ENCODE measurements at places on chromosomes 2 and 18.

DNA sequence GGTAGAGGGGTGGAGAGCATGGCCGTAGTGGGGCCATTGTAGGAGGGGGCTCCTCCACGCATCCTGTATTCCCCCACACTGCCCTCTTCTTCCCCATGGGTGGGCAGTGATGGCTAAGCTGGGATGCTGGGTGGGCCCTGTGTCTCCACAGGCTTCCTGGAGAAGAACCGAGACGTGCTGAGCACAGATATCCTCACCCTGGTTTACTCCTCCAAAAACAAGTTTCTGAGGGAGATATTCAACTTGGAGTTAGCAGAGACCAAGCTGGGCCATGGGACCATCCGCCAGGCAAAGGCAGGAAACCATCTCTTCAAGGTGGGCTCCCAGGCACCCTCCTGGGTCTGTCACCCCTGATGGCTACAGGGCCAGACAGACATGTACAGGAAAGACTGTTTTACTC lies 52.8 kb downstream of the MYO7B start:
- DNase-seq: no peak

- DNase-seq: no peak
These were observed 56.4 kb downstream of the CRIM1 start for GRCh38 chr2:36411962-36412444.

DNA sequence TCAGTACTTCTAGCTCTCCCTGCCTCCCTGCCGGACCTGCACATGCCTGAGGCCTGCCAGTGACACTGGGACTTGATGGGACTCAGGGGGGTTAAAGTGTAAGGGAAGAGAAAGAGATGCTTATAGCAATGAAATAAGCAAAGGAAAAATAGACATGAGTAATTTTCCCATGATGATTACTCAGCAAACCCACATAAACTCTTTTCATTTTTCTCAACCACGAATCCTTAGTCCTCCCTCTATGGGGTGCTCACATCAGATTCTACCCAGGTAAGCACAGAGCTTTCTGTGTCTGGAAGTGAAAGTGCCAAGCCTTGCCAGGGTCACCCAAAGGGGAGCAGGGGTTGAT lies 44.8 kb upstream of the ANKRD62 start:
- no peak for DNase-seq

GRCh38 chr2:65431421-65432226 lies 775 bp downstream of the SPRED2 start:
- no peak for DNase-seq

DNA sequence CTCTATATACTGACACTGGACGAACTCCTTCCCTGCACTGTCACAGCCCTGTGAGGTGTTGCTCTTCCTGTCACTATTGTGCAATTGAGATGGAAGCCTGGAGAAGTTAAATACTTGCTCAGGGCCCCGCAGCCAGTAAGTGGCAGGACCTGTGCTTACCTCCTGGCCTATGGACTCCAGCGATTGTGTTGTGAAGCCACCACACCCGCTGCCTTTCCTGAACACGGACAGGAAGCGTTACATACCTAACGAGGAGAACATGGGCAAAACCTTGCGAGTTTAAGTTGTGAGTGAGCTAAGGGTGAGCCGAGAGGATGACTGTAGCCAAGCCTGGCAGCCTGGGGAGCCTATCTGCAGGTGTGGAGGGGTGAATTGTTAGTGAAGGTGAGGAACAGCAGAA lies 26.1 kb downstream of the RAB31 start:
- no peak for DNase-seq

GRCh38 chr2:27003007-27003406 lies 29.8 kb upstream of the TMEM214 start:
- no peak for DNase-seq

DNA sequence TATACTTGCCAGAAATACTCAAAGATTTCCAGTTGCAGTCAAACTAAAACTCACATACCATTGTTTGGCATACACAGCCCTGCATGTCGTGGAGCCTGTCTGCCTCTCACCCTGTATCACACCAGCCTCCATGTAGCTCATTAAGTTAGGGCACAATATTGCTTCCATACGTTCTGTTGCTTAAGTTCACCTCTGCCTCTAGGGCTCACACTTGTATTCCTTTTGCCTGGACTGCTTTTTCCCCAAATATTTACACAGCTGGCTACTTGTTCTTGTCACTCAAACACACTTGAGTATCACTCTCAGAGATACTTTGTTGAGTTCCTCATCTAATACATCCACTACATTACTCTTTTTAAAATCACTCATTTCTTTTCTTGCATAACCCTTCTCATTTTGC lies 83.1 kb downstream of the PTH2R start:
- DNase-seq: no peak

DNA sequence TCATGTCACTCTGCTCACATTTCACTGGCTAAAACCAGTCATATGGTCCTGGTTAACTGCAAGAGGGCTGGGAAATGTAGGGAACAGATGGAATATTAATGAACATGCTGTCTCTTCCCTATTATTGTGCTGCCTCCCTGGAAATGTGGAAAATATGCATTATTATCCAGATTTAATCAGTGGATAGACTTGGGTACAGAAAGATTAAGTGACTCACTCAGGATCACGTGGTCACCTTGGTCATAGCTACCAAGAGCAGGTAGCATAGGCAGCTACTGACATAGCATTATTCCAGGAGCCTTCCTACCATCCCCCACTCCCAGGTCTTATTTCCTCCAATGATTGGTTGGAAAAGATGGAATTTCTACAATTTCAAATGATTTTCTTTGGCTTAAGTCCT lies 141.1 kb downstream of the HRH4 start:
- no peak for DNase-seq

GRCh38 chr2:149070681-149071320 lies 32.3 kb downstream of the LYPD6B start:
- DNase-seq: no peak

DNA sequence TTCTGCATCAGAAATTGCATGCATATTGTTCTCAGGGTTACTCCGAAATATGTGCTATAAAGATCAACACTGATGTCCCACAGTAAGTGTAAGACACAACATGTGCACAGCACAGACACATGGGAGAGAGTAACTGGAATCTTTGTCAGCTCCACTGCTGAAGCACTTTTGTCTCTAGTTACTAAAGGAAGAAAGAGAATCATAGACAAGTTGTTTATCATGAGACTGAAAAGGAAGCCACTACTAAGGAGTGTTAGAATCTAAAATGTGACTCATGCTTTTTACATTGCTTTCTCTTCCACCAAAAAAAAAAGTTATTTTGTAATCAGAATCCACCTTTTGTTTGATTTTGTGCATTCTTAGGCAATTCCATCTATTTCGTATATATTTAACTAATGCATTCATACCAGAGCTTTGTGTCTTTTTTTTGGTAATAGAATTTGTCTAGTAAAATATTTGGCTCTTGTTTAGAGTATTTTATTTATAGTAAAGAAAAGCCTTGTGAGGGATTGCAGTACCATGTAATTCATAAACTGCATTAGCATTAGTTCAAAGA lies 502.4 kb downstream of the FBXO15 start:
- DNase-seq: no peak

DNA sequence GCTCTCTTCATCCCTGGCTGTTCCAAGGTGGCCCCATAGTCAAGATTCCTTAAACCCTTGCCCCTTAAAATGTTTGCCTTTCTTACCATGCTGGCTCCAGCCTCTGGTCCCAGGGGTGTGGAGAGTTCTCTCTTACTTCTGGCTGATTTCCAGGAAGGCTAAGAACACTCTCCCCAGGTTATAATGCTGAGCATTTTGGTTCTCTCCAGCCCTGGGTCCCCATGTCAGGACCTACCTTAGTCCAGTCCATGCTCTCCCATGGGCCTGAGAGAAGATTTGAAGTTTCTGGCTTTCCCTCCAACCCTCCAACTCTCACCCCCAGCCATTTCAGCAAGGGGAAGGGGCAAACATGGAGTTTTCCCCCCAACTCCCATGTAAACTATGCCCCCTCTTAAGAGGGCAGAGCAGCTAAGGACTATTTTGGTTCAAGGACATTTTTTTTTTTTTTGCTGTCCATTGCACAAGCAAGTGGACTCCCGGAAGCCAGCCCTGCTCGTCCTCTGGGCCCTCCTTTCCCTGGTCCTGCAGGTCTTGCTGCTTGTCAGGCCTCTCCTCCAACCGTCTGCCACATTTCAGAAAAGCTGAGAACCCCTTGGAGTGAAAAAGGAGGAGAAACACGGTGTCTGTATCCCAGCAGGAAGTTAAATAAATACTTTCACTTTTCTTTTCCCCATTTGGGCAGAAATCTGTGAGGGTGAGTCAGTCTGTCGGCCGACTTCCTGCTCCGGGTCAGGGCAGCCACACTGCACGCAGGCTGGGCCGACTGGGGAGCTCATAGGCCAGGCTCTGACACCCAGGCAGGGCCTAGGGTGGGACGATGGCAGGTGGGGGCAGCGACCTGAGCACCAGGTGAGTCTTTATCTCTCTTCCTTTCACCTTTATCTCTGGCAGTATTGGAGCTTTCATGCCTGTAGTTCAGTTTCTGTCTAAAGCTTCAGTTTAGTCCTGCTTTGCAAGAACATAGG lies at the start of gene SP140L:
Gene SP140L (plus strand): TSS at position 741 of the 965 bp plus-strand sequence. CDS start 77 bp downstream, at position 818.
- peak; percentile 60 for DNase-seq

- DNase-seq: no peak
These were observed 2.5 kb downstream of the TMBIM1 start for GRCh38 chr2:218289639-218290315.

DNA sequence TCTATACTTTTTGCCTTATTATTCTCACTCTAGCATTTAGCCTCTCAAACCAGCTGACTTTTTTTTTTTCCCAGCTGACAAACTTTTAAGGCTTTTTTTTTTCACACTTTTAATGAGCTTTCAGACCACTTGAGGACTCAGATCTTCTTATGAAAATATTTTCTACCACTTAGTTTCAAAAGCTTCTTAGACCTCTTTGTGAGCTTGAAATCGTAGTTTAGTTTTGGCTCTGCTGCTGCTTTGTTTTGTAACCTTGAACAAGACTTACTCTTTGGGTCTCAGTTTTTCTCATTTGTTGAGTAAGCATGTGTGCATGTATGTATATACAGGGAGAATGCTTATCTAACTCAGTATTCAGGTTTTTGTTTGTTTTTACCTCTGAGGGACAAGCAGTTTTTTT lies 3.5 kb downstream of the NBEAL1 start:
- DNase-seq: no peak

- DNase-seq: no peak
These were observed 249.9 kb upstream of the EPAS1 start for GRCh38 chr2:46047290-46047689.

GRCh38 chr2:235587202-235587601 lies 93.4 kb downstream of the AGAP1 start:
- DNase-seq: no peak

DNA sequence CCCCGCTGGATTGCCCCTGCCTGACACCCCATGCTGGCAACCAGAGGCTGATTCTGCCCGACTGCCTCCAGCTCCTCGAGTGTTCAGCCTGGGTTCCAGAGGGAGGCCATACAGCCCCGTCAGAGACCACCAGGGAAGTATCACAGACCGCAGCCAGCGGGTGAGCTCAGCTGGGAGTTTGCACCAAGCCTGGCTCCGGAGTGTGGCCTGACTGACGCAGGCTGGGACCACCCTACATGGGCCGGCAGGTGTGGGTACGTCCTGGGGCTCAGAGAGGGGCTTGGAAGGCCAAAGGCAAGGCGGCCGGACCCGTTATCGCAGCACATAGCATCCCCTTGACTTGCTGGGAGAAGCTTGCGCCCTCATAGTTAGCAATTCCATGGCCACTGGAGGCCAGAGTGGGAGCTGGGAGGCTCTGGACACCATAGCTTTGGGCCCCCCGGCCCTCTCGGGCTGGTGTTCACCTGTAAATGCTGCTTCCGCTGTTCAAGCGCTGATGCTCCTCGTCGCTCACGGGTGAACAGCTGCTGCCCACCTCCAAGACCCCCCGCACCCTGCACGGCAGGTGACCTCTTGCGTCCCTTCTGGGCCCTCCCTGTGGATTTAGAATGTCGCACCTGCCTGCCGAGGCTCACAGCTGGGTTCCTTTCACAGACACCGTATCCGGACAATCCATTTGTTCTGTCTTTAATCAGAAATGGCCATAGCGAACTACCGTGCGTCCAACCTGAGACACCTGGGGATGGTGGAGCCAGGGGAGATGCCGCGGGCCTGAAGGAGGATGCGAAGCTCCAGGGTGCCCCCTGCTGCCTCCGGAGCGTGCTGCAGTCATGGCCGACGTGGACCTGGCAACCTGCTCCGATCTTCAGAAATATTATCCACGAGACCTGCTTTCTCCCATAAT lies 31.2 kb upstream of the SLC66A3 start:
- DNase-seq: peak; percentile 46

DNA sequence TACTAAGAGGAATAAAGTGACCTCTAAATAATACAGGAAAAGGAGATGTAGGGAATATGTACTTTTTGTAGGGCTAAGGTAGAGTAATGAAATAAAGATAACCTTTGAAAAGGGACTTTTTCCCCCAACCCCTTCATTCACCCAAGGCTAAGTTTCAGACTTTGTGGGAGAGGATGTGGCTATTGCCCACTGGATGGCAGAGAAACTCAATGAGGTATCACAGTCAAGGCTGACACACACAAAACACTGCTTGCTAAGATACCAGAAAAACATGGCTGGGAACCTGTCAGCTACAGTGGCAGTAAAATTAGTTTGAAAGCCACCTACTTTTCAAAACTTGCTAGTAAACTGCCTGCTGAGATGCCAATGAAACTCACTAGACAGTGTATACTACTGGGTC lies 158.8 kb upstream of the WDSUB1 start:
- DNase-seq: no peak

- no peak for DNase-seq
These were observed 65.8 kb upstream of the TUBA3E start for GRCh38 chr2:130264046-130264445.

DNA sequence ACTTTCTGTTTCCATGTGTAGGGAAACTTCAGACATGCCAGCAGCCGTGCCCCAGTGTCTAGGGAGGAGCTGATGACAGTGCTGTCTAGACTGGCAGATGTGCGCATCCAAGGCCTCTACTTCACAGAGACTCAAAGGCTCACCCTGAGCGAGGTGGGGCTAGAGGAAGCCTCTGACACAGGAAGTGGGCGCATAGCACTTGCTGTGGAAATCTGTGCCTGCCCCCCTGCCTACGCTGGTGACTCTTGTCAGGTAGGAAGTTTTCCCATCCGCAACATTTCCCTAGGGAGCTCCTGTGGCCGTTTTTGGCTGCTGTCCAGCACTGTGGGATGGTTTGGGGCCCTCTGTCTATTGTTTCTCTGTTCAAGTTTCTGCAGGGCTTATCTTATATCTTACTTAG lies 143.1 kb upstream of the TTC39C start:
- no peak for DNase-seq

- no peak for DNase-seq
These were observed 45.3 kb upstream of the PDK1 start for GRCh38 chr2:172510548-172510947.
